ENCODE measurements at places on chromosomes 3 and 15. TPM values are rescaled to one million over a fixed set of nuclear protein-coding genes. Genes with fewer than 3 reads are reported as not detected.

DNA sequence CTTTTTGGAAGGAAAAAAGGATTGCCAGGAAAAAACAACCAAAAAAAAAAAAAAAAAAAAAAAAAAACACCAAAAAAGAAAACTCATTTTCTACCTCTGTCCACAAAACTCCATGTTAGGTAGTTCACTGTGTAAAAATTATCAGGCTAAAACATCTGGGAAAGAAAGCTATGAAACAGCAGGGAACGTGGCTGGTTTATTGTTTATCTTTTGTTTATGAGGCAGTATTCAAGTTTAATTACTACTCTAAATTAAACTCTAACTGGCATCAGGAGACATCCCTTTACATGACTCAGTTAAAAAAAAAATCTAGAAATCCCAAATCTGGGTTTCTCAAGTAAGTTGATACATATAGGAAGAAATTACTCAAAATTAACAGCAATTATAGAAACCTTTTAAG lies 21.8 kb downstream of the MEIS2 start:
- no peak for DNase-seq

The RHOV gene
- total RNA-seq, result 0.53 TPM

DNA sequence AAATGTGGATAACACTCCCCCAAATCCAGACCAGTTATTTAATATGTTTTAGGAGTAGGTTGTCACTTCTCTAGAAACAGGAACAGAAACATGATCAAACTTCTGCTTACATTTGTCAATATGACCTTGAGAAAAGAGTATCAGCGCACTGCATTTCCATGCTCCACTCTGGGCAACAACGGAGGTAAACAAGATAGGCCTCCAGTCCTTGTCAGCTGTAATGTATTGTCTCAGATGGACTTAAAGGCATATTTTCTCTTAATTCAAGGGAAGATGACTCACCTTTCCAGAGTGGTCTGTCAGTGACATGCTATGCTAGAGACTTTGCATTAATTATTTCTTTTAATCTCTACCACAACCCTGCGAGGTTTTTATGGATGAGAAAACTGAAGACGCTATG lies 51.6 kb upstream of the TCF12 start:
- no peak for DNase-seq

GRCh38 chr15:65196637-65197336 lies 11.6 kb upstream of the CLPX start:
- DNase-seq, result no peak

DNA sequence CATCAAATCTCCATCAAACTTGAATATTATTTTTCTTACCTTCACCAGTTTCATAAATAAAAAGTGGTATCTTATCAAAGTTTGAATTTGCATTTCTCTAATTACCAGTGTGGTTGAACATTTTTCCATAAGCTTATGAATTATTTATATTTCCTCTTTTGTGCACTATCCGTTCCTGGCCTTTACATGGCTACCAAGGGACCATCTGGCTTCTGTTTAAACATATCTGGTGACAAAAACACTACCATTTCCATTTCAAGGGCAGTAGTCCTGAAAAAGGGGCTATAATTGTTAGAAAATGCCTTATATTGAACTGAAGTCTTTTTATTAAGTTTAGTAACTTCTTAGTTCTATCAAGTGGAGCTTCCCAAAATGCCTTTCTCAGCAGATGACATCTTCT lies 44.3 kb upstream of the TM4SF4 start:
- no peak for DNase-seq

GRCh38 chr3:16056217-16056616 lies 118.3 kb upstream of the GALNT15 start:
- DNase-seq, result no peak

DNA sequence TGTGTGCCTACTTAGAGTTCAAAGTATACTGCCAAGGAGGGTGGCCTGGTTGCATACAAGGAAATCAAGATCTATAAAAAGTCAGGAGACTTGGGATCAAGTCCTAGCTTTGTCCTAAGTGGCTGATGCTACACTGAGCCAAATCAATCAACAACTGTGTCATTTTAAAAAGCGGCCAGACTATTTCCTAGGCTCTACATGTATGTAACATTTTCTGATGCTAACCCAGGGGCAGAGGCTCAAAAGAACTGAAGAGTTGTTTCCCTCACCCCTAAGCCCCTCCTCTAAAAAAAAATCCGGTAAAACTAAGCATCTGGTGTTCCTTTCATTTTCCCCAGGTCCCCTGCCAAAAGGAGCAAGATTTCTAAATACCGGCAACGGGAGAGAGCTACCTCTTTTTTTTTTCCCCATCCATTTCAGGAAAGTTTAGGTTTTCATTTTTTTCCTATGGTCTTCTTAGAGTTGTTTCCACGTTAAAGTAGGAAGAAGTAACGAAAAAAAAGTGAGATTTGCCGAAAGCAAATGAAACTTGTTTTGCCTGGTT lies 18.8 kb upstream of the CHD2 start:
- DNase-seq, result no peak

The PLA1A gene
- 0.31 TPM for total RNA-seq

DNA sequence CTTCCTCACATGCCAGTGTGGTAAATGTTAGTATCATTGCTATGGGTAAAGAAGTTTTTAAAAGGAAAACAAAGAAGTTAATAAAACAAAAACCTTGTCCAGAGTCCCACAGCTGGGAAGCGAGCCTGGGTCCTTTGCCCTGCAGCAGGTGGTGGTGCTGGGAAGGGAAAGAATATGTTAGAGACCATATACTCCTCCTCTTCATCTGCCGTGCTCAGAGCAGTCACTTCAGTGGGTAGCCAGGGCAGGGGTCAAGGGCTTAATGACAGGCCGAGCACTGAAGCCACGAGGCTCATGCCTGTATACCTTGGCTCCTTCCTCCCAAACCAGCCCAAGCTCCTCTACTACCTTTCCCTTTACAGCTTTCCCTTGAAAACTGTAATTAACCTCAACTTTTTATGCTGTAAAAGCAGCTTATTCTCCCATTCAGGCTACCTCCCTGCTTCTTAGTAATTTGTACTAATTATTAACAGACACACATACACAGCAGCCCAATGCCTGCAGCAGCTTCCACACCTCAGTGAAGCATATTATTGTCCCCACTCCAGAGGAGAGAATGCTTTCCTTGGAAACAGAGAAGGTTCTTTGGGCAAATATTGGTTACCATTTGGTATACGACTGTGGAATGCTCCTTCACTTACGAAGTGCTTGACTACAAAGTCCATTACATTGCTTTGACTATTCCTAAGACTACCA lies 362.1 kb downstream of the EPHB1 start:
- DNase-seq, result no peak

DNA sequence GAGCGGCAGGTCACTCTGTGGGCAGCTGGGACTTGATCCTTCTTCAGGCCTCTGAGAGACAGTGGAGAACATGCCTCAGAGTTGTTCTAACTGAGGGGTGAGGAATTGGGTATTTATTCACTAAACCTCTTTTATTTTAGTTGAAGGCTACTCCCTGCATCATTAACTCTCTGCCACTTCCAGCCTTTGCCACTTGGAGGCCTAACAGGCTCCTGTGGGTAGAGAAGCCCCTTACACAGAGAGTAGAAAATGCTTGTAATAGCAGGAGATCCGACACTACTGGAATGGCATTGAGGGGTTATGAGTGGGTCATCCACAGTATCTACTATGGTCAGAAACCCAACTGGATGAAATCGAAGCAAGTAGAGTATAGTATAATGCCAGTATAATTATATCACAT lies 81.7 kb downstream of the RYR3 start:
- no peak for DNase-seq

DNA sequence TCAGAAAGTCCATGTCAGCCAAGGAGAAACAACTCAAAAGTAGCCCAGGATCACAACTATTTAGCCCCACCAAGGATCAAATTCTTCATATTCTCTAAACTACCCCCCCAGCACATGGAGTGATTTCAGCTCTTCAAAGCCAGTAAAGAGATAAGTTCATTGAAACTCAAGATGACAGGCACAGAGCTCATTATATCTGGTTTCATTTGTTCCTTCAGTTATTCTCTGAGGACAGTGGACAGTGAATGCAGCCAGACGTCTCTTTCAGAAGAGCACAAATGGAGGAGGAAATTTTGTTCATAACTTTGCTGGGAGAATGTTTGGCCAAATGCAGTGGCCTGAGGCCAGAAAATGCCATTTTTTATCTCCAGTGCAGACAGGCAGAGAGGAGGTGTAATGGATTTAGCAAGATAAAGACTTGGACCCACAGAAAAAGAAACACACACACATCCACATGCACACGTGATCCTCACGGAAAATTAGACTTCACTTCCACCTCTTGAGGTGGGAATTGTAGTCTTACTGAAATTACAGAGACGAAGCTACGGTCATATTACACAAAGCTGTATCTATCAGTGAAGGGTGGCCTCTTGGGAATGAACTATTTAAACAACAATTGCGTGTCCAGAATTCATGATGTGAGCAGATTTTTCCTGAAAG lies 64.6 kb downstream of the HES1 start:
- DNase-seq, result no peak

The TFRC gene
- total RNA-seq, result 347 TPM

DNA sequence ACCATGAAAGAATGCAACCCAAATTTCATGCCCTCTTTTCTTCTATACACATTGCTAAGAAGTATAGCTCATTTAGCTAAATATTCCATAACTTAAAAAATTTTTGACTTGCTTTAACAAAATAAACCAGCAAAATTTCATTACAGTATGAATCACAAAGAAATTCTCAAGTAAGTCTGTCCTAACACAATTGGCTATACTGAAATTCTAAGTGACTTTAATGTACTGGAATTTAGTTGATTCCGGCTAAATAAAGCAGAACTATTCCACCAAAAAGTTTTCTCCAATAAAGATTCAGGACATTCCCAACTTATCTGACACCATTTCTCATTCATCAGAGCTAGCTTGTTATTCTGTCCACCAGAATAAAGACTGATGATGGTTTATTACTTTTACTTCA lies 23.8 kb downstream of the LRRFIP2 start:
- DNase-seq, result no peak

DNA sequence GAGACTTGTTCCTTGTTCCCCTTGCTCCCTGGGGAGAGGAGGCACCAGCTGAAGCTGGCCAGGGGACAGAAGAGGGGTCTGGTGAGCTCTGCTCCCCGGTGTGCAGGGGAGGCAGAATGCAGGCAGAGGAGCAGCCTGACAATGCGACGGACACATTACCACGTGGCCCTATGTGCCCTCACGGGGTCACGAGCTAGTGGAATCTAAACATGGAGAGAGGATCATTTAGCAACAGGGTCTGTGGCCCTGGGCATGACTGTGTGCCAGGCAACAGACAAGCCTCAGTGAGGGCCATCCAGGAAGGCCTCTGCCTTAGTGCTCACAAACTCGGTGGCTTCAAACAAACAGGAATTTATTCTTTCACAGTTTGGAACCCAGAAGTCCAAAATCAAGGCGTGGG lies 8.5 kb upstream of the MUC4 start:
- DNase-seq, result no peak

DNA sequence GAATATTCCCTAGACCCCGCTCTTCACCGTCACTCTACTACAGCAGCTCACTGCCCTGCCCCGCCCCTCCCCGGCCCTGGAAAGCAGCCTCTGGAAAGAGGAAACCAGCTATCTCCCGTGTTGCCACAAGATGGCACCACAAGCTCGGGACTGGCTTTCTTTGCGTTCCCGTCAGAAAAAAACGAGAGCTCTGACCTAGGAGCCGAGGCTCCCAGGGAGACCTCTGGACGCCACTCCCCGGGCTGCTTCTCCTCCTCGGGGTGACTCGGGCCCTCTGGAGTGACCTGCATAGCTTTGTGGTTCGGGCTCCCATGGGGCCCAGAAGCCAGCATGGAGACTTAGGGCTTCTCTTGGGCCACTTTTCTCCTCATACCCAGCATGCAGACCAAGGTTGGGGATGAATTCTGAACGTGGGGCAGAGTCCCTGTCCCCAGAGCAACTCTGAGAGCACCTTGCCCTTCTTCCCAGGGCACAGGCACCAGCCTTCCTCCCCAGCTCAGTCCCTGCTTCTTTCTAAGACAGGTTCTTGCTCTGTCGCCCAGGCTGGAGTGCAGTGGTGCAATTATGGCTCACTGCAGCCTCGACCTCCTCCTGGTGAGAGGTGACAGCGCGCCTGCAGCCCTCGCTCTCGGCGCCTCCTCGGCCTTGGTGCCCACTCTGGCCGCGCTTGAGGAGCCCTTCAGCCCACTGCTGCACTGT lies 19.0 kb downstream of the STOML1 start:
- DNase-seq, result peak; percentile 90

The FBXO40 gene
- not detected for total RNA-seq

The OXTR gene
- total RNA-seq, result 1.1 TPM

GRCh38 chr3:10693457-10693856 lies 122.6 kb upstream of the SLC6A11 start:
- DNase-seq, result no peak

DNA sequence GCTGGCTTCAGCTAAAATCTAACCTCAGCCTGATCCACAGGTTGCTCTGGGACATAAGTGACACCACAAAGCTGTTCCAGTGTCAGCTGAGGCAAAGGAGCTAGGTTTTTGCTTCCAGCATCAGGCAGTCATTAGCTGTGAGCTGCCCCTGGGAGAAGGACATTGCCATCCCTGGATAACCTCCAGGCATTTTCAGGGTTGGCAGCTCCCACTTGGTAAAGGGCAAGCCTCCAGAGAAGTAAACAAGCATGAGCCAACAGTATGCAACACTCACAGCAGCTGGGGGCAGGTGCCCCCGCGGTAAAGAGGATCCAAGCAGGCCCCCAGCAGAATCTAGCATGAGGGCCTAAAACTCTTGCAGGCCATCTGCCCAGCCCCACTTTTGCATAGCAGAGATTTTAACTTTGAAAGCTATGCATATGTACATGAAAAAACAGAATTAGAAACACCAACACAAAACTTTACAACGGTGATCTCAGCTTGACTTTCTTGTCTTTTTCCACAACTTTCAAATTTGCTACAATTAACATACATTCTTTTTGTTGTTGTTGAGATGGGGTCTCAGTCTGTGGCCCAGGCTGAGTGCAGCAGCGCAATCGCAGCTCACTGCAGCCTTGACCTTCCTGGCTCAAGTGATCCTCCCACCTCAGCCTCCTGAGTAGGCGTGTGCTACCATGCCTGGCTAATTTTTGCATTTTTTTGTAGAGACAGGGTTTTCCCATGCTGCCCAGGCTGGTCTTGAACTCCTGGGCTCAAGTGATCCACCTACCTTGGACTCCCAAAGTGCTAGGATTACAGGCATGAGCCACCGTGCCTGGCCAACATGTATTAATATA lies 83.8 kb upstream of the TPM1 start:
- no peak for DNase-seq

- DNase-seq, result no peak
Observed at GRCh38 chr15:69357773-69358771, 56.1 kb upstream of the KIF23 start.

DNA sequence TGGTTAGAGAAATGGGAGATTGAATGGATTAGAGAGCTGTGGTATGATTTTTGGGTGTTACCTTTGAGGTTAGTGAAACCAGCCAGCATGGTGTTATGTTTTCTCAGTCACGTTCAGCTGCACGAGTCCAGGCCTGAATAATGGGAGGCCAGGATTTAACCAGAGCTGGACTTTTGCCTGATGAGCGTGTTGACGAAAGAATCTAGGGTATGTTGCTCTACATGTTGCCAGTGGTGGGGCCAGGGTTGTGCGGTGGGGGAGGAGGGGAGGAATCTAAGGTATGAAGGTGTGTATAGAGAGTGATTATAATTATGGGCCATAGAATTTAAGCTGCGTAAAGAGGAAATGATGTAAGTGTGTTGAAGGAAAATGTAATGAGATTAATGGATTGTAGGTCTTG lies 22.8 kb downstream of the MINDY2 start:
- no peak for DNase-seq

Measured in activated CD4-positive, alpha-beta memory T cell treated with anti-CD3 and anti-CD28 coated beads for 36 hours (primary cell).